Osteoblast (primary cell): ENCODE measurements at places on chromosomes 11 and 22. TPM values are rescaled to one million over a fixed set of nuclear protein-coding genes. Genes with fewer than 3 reads are reported as not detected.

The SCO2 gene
- total RNA-seq = 5.1 and 5.6 TPM in 2 replicates

The SYT8 gene
- 0.36 and 0.59 TPM in 2 replicates for total RNA-seq

The DEPDC7 gene
- 13.3 and 14.5 TPM in 2 replicates for total RNA-seq

The UPK3A gene
- total RNA-seq = not detected in 2 replicates

The SAA1 gene
- total RNA-seq = not detected in 2 replicates

The MB gene
- 0.36 TPM in 1 of 2 replicates, not detected in the other for total RNA-seq

DNA sequence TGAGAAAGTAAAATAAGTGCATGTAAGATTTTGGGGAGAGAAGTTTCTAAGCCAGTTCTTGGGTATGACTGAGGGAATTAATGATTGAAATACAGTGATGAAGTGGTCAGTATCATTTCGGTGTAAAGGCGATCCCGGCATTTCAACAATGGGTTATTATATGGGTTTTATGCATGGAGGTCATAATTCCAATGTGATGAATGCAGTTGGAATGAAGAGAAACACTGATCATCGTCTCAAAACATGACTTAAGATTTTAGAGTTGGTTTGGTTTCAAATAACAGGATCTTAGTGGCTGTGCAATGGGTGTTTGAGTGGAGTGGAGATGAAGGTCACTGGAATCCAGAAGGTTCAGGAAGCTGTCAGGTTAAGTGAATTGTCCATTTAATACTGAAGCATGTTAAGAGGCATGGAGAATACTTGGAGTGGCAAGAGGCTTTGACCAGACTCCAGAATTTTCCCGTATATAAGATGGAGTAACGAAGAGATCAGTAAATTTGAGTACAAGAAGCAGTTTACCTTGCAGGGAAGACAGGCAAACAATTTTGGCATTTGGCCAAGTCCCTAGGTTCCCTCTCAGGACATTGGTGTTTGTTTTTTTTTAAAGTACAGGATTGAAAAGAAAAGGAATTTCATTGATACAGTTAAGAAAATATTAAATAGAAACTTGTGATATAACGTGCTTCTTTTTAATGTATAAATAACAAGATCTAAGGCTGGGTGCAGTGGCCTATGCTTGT is 96.4 kb upstream of the BIRC3 start:
- peaks cover 33% of the 10 kb centered on the region for H3K36me3 ChIP-seq
- H3K27ac ChIP-seq = peak overlapping the region; percentile 60
- peak overlapping the region; percentile 14 for H3K4me3 ChIP-seq
- no peaks in the 10 kb centered on the region for H3K27me3 ChIP-seq

GRCh38 chr22:32994898-32995297 is 63.3 kb downstream of the SYN3 start:
- no peak overlapping the region for H3K4me3 ChIP-seq
